Metanephros (tissue), 2 donors: ENCODE measurements at places on chromosomes 11 and 22. TPM values are rescaled to one million over a fixed set of nuclear protein-coding genes. Genes with fewer than 3 reads are reported as not detected.

The SMIM38 gene
- total RNA-seq: 0.99 TPM

The ATL3 gene
- total RNA-seq: 38.0 TPM

The PAMR1 gene
- 18.7 TPM for total RNA-seq

The CALCA gene
- 6.1 TPM for total RNA-seq
